ENCODE measurements at places on chromosomes 2 and 18.

DNA sequence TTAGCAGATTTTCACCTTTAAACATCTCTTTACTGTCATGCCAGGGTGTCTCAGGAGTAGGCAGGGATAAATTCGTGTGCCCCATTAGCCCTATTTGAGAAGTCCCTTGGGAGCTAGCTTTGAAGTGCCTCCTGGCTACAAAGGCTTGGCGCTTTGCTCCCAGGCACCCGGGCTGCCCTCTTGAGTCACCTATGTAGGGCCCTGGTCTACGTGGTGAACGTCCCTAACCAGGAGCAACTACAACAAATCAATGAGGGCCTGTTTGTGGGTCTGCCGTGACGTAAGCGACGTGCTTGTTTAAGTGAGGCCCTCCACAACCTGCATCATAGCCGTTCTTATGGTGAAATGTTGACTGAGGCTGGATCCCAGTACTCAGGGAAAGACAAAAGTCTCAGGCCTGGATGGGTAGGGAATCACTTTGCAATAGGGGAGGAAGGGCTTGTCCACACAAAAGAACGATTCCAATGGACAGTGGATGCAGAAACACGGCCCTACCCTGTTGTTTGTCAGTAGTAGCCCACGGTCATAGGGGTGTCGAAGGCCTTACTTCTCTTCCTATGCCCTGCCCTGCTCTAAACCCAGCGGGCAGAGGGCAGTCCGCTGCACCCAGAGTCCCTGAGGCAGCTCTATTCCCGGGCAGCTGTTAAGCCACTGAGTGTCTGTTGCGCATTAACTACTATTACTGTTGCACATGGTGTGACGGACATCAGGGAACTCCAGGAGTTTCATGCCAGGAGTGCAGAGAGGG lies 93.9 kb downstream of the INHBB start:
- DNase-seq, result no peak

DNA sequence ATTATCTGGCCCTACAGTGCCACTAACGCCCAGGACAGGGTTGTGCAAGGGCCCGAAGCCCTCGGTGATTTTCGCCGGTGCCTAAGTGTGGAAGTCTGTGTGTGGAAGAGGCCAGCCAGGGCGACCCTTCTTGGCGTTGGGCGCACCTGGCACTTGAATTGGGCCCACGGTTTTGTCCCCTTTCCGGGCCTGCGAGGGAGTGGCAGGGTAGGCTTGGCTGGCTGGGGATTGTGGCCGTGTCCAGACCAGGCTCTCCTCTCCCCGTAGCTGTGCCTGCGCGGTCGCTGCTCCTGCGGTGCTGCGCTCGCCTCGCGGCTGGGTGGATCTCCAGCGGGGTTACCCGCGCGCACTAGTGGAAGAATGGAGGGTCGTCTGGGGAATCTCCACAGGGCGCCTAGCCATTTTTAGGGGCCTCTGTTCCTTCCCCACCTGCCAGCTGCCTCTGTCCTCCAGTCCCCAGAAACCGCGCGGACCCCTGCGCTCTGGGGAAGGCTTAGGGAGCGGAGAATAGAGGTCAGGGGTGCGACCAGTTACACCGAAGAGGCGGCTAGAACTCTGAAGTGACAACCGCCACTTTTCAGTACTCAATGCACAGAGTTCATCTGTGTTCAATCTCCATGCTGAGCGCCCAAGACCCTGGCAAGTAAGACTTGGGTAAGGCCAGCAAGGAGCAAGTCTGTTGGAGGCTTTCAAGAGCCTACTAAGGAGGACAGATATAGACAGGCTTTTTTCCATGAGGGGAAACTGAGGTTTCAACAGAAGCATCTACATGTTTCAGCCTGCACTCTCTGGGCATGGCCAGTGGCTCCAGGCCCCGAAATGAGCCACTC lies 16.0 kb downstream of the EVX2 start:
- no peak for DNase-seq

DNA sequence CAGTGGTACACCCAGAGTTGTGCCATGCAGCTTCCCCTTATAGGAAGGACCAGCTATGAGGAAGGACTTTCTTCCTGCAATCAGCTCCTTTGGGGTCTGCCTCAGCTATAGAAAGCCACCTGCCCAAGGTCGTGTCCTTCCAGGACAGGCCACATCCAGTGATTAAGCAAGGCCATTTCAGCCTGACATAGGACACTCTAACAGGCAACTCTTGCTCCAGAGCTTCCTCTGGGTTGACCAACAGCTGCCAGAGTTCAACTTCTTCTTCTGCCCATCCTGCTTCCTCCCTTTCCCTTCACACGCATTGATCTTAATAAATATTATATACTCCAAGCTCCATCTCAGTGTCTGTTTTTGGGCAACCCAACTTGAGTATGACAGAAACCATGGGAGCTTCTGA lies 12.8 kb downstream of the LRP2 start:
- DNase-seq, result no peak

DNA sequence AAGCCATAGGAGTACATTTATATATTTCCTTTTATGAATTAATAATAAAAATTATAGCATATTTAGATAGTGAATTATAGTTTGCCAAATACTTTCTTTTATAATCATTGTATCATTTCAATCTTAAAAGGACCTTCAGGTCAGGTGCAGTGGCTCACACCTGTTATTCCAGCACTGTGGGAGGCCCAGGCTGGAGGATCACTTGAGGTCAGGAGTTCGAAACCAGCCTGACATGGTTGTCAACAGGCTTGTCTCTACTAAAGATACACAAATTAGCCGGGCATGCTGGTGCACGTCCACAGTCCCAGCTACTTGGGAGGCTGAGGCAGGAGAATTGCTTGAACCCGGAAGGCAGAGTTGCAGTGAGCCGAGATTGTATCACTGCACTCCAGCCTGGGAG lies 19.7 kb downstream of the APOB start:
- DNase-seq, result no peak

GRCh38 chr18:3304832-3305231 lies 42.9 kb downstream of the MYL12B start:
- no peak for DNase-seq

DNA sequence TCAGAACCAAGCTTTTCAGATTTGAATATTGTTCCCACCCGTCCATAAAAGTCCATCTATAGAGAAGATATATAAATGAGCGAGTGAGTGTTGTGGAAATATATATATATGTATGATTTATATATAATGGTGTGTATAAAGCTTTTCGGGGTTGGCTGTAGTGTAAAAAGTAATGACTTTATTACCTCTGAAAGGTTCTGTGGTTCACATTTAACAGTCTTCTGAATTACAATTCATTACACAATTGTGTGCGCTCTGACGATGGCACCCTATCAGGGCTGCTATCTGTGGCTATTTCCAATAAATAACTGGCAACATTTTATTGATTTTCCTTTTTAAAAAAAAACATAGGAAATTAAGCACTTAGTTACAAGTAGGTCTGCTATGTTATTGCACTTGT lies 2.7 kb upstream of the BCL11A start:
- DNase-seq, result no peak

DNA sequence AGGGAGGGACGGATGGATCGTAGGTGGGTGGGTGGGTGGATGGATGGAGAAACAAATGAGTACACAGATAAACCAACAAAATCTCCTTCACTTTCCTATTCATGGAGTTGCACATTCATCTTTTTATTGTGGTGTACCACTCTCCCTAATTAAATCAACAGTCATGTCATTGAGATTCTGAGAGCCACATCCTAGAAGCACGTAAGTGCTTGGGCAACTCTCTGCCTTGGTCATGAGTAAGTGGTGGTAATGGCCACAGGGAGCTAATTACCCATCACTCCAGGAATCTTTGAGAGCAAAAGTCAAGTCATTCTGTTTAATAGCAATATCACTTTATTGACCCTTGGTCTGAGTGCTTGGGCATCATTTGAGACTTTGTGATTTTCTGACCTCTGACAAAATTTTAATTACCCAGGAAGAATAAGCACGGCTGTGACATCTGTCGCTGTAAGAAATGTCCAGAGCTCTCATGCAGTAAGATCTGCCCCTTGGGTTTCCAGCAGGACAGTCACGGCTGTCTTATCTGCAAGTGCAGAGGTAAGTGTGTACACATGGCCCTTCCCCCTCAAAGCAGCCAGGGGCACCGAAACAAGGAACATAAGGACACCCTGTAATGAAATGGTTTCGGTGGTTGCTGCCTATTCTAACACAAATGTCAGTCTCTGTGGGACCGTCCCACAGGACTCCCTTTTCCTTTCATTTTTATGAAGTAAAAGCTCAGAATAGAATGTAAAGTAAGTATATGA lies 85.9 kb downstream of the FEZ2 start:
- DNase-seq, result peak; percentile 65

- peak; percentile 13 for DNase-seq
These were observed 1167.9 kb downstream of the DSC3 start for GRCh38 chr18:29874519-29875098.

DNA sequence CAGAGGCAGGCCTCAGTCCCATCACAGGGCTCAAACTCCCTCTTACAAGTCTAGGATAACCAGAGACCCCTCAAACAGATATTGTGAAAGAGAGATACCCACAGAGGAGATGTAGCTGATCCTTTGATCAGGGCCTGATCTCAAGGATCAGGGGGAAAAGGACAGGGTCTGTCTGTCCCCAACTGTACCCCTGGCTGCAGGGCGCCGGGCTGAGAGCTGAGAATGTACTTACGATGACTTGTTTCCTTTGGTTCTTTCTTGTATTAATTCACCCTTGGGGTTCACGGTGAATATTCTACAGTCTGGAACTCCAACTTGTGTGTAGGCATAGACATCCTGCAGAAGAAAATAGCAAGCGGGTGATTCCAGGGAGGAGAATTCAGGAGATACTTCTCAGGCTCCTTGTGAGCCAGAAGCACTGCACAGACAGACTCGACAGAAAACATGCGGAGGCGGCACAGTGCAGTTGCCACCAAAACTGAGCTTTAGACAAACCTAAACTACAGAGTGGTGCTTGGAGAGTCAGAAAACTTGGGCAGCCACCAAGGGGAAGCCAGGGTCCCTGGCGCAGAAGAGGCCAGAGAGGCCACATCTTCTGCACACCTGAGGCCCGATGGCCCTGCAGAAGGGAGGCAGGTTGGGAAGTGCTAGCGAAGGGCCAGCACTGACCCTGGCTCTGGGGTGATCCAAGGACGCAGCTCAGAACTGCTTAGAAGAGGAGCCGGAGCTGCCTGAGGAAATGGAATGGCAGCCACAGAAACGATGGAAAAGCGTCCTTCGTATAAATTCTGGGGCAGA lies 73.9 kb downstream of the EMILIN2 start:
- DNase-seq, result no peak

DNA sequence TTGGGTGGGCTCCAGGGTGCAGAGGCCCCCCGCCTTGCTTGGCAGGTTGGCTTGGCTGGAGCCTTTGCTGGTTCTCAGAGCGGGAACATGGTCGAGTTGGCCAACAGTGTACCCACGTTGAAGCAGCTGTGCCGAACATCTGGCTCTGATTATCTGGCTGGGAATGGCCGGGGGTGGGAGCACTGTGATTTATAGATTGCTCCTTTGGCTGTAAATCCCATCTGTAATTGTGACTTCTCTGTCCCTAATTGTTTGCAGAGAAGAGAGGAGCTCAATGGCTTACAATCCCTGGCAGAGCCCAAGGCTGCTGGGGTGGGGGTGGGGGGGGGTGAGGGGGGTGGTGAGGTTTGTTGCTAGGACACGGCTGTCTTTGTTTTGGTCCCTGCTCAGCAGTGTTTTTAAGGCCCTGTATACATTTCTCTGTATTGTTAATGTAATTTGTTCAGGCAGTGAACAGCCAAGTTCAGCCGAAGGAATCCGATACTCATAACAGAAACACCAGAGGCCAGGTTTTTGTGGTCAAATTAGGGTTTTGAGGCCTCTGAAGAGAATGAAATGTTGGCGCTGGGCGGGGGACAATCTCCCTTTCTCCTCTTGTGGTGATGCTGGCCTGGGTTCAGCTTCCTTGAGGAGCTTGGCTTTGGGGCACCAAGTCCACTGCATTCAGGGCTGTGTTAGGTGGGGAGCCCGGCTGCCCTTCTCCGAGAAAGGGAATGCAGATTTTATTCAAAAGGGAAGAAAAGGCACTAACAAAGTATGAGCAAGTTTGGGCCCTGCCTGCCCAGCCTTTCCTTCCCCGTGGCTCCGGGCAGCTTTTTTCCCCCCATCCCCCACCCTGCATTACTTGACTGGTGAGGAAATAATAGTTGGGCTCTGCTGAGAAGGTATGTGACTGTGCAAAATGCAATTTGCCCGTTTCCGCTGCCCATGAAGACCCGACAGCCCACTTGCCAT lies 82.5 kb downstream of the TCF7L1 start:
- peak; percentile 98 for DNase-seq

DNA sequence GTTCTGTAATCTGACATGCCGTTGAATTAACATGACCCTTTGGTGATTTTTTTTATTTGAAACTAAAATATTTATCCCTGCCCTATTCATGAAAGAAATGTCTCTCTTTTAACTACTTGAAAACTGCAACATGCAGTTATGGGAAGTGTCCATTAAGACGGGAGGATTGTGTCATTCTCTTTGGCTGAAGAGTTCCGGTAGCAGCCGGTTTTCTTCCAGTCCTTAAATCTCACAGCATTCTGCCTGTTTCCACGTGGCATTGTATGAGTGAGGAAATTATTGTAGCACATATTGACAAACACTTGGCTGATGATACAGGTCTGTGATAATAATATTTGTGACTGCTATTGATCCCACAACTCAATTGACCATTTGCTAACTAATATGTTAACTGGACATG lies 509.6 kb upstream of the POU3F3 start:
- DNase-seq, result no peak

GRCh38 chr2:182110347-182110746 lies 124.7 kb downstream of the PPP1R1C start:
- DNase-seq, result no peak

DNA sequence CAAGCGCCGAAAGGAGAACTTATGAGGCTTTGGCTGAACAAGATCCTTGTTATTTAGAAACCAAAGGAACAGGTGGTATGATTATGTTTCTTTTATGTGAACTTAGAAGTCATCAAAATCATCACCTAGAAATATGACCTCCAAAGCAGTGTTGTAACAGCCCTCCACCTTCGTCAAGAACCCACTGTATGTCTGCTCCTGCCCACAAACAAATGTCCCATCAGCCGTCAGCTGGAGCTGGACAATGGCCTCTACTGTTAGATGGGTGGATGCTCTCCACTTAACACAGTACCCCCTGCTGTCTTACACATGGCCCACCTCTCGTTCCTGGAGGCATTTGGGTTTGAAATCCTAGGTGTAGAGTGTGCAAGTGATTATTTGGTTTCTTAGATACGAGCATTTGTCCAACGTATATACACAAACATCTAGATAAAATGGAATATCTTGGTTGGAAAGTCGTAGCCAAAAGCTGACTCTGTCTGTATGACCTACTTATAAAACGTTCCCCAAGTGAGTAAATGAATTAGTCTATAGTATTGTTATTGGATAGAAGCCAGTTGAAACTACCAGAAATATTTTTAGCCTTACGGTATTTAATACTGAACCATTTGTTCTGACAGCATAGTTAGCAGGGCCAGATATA lies 113.0 kb downstream of the CRIM1 start:
- no peak for DNase-seq

DNA sequence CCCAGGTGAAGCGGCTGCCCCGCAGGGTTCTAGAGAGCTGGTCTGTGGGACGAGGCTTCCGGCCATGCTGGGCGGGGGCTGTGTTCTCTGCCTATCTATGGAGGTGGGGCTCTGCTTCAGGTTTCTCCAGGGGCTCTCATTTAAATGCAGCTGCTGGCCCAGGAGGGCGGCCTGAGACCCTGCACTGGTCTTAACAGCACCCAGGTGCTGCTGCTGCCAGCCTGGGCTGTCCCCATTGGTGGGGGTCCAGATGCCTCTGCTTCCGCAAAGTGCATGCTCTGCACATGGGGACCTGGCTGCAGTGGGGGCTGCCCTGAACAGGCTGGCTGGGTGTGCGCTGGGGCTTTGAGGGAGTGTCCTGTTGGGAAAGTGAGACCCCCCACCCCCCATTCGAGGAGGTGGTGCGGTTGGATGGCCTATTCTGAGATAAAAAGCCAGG lies 29.7 kb upstream of the ALLC start:
- DNase-seq, result no peak

All from AG10803 (cell line).